ENCODE measurements at places on chromosomes 12 and 14. TPM values are rescaled to one million over a fixed set of nuclear protein-coding genes. Genes with fewer than 3 reads are reported as not detected.
A peak's percentile ranks its signal among the peaks of the same experiment; 100 is the strongest.

The CD9 gene
- 2.5 TPM for total RNA-seq

- H3K27me3 ChIP-seq: no peaks in the 10 kb centered on the region
- H3K36me3 ChIP-seq: no peaks in the 10 kb centered on the region
- H3K4me1 ChIP-seq: no peaks in the 10 kb centered on the region
- H3K27ac ChIP-seq: no peak overlapping the region
- no peak overlapping the region for H3K4me3 ChIP-seq
These were observed 124.6 kb downstream of the KICS2 start for GRCh38 chr12:64097366-64098105.

The SLC5A8 gene
- not detected for total RNA-seq

GRCh38 chr14:30267141-30267540, 291.8 kb upstream of the G2E3 start:
- no peak overlapping the region for H3K4me3 ChIP-seq
- no peak for DNase-seq
- peaks cover 2% of the 10 kb centered on the region for H3K4me1 ChIP-seq
- H3K27me3 ChIP-seq: peaks cover 4% of the 10 kb centered on the region

- H3K4me3 ChIP-seq: no peak overlapping the region
- H3K27ac ChIP-seq: peak overlapping the region; percentile 42
These were observed 4.5 kb upstream of the OAS2 start for GRCh38 chr12:112973818-112974231.

GRCh38 chr14:71647086-71647784, 285.0 kb upstream of the RGS6 start:
- DNase-seq: no peak
- peaks cover 75% of the 10 kb centered on the region for H3K36me3 ChIP-seq

DNA sequence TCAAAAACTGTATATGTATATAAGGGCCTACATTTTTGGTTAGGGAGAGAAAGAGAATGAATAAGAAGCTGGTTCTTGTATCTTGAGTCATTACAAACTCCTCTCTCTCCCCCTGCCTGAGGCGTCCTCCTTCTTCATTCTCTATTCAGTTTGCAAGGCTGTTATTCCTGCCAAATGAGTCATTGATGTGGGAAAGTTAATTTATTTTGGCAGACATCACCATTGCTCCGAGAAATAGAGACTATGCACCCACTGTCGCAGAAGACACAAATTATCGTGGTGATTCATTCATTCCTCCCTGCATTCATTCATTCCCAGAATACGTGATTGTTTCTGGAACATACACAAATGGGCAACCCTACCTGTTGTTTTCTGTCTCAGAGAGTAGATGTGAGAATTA, 112.5 kb upstream of the MED13L start:
- peaks cover 3% of the 10 kb centered on the region for H3K27me3 ChIP-seq
- peaks cover 7% of the 10 kb centered on the region for H3K4me1 ChIP-seq
- no peaks in the 10 kb centered on the region for H3K36me3 ChIP-seq
- DNase-seq: no peak

The P2RX2 gene
- not detected for total RNA-seq

GRCh38 chr14:76019676-76020075, 34.1 kb downstream of the IFT43 start:
- no peak overlapping the region for H3K27ac ChIP-seq
- H3K4me1 ChIP-seq: peaks cover 14% of the 10 kb centered on the region
- DNase-seq: no peak

The ESPL1 gene
- 8.2 TPM for total RNA-seq

GRCh38 chr12:11684393-11684792, 34.9 kb downstream of the ETV6 start:
- H3K27ac ChIP-seq: no peak overlapping the region
- H3K4me1 ChIP-seq: peaks cover 69% of the 10 kb centered on the region
- peaks cover 3% of the 10 kb centered on the region for H3K36me3 ChIP-seq
- DNase-seq: no peak

The LHX5 gene
- total RNA-seq: not detected

GRCh38 chr12:101696251-101697196, 916 bp upstream of the CHPT1 start:
- H3K27me3 ChIP-seq: no peaks in the 10 kb centered on the region
- peaks cover 10% of the 10 kb centered on the region for H3K36me3 ChIP-seq
- peak overlapping the region; percentile 93 for H3K4me3 ChIP-seq
- peak overlapping the region; percentile 93 for H3K27ac ChIP-seq

The ACSM4 gene
- not detected for total RNA-seq

DNA sequence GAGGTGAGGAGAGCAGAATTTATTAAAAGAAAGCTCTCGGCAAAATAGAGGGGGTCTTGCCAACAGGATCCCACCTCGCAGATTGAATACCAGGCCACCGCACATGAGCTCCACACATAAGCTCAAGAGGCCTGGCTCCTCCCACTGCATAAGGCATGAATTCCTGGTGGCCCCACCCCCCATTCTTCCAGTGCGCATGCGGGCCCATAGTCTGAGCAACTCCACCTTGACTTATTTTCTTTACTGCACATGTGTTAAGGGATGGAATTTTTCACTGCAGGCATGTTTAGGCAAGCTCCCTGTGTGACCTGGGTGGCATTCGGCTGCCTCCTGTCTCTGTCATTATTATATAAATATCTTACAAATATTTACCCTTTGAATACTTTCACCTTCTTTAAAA, 412.5 kb downstream of the RMST start:
- DNase-seq: no peak
- H3K4me3 ChIP-seq: no peak overlapping the region
- no peaks in the 10 kb centered on the region for H3K4me1 ChIP-seq
- H3K27ac ChIP-seq: no peak overlapping the region
- H3K36me3 ChIP-seq: no peaks in the 10 kb centered on the region

The C12orf60 gene
- 0.64 TPM for total RNA-seq

DNA sequence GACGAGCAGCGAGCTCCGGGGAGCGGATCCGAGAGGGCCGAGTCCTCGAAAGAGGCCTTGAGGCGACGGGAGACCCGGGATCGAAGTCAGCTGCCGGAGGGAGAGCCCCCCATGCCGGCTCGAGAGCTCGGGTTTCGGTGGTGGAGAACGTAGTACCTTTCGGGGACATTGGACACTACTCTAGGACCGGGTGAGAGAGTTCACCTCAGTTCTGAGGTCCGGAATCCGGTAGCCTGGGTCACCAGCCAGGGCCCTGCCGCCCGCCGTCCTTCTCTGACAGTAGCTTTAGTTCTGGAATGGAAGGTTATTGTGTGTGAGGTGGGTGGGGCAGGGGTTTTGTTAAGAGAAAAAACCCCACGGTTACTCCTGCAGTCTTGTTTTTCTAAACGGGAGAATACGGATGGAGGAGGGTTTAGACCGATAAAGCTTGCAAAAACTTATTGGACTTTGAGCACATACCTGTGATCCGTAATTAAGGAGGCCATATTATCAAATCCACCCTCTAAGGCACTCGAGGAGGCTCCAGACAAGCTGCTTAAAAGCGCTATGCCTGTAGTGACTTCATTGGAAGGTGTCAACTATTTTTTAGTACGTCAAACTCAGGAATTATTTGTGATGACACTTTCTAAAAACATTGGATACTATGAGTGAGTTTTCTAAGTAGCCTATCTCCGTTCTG, 765 bp downstream of the SCYL2 start:
- H3K27ac ChIP-seq: peak overlapping the region; percentile 61
- H3K36me3 ChIP-seq: peaks cover 9% of the 10 kb centered on the region
- H3K27me3 ChIP-seq: no peaks in the 10 kb centered on the region
- H3K4me1 ChIP-seq: peaks cover 34% of the 10 kb centered on the region
- peak overlapping the region; percentile 99 for H3K4me3 ChIP-seq
- no peak for DNase-seq

GRCh38 chr12:112450725-112451124, 32.0 kb downstream of the PTPN11 start:
- H3K27me3 ChIP-seq: no peaks in the 10 kb centered on the region
- peaks cover 70% of the 10 kb centered on the region for H3K36me3 ChIP-seq
- no peaks in the 10 kb centered on the region for H3K4me1 ChIP-seq
- DNase-seq: no peak
- no peak overlapping the region for H3K4me3 ChIP-seq
- H3K27ac ChIP-seq: no peak overlapping the region

DNA sequence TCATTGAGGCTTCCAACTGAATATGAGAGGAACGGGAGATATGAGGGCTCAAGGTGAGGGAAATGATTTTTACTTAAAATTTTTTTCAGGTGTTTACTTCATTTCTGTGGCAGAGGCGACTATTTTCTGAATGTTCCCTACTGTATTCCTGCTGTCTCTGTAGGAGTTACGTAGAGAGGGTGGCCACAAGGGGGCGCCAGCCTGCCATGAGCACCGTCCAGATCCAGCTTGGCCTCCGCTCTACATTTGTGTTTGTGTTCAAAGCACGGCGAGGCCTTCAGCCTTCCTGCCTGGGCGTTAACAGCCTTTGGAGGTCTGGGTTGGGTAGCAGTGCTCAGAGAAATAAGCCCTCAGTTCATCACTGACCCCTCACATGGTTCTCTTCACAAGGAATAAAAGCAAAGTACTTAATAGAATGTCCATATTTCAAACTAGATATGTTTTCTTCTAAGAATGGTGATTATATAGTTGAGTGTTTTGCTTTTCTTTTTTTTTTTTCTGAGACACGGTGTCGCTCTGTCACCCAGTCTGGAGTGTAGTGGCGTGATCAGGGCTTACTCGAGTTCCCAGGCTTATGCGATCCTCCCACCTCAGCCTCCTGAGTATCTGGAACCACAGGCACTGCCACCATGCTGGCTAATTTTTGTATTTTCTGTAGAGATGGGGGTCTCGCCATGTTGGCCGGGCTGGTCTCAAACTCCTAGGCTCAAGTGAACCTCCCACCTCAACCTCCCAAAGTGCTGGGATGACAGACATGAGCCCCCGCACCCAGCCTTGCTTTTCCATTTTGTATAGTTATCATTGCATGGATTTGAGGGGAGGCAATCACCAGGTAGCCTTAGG, 22.3 kb downstream of the CKB start:
- no peaks in the 10 kb centered on the region for H3K27me3 ChIP-seq
- H3K4me3 ChIP-seq: no peak overlapping the region
- peaks cover 8% of the 10 kb centered on the region for H3K4me1 ChIP-seq
- H3K36me3 ChIP-seq: peaks cover 75% of the 10 kb centered on the region

GRCh38 chr14:35992816-35993683, 166.9 kb downstream of the BRMS1L start:
- no peaks in the 10 kb centered on the region for H3K36me3 ChIP-seq
- H3K4me1 ChIP-seq: no peaks in the 10 kb centered on the region
- no peaks in the 10 kb centered on the region for H3K27me3 ChIP-seq
- DNase-seq: no peak
- no peak overlapping the region for H3K4me3 ChIP-seq
- H3K27ac ChIP-seq: no peak overlapping the region

The BCL2L2 gene
- total RNA-seq: 11.8 TPM

GRCh38 chr14:79551523-79551922, 659.8 kb downstream of the DIO2 start:
- H3K36me3 ChIP-seq: no peaks in the 10 kb centered on the region
- no peak overlapping the region for H3K4me3 ChIP-seq
- no peaks in the 10 kb centered on the region for H3K4me1 ChIP-seq
- no peak overlapping the region for H3K27ac ChIP-seq
- DNase-seq: no peak
- H3K27me3 ChIP-seq: no peaks in the 10 kb centered on the region

DNA sequence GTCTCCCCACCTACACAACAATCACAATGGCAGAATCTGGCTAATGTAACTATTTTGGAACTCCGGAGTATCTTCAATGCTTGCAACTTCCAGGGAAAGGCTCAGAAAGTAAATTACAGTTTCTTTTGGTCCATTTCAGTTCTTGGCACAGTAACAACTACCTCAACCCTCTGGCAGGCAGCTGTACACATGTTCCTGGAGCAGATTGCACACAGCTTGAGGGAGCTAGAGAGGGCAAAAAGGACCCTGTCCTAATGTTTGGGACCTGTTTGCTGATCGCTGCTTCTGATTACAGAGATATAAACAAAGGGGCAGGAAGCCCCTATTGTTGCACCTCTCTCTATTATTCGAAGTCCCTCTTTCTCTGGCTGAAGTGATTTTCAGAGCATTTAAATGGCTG, 35.2 kb upstream of the SLC38A1 start:
- H3K27me3 ChIP-seq: no peaks in the 10 kb centered on the region
- no peak for DNase-seq
- peaks cover 26% of the 10 kb centered on the region for H3K4me1 ChIP-seq
- no peaks in the 10 kb centered on the region for H3K36me3 ChIP-seq
- no peak overlapping the region for H3K27ac ChIP-seq
